Gastroesophageal sphincter (tissue), 4 donors: ENCODE measurements at places on chromosomes 6 and 20. TPM values are rescaled to one million over a fixed set of nuclear protein-coding genes. Genes with fewer than 3 reads are reported as not detected.

GRCh38 chr6:36025260-36025931, 955 bp upstream of the SLC26A8 start:
- ATAC-seq = no peak

- no peak for ATAC-seq
Observed at GRCh38 chr6:150269130-150269856, 99.5 kb upstream of the IYD start.

DNA sequence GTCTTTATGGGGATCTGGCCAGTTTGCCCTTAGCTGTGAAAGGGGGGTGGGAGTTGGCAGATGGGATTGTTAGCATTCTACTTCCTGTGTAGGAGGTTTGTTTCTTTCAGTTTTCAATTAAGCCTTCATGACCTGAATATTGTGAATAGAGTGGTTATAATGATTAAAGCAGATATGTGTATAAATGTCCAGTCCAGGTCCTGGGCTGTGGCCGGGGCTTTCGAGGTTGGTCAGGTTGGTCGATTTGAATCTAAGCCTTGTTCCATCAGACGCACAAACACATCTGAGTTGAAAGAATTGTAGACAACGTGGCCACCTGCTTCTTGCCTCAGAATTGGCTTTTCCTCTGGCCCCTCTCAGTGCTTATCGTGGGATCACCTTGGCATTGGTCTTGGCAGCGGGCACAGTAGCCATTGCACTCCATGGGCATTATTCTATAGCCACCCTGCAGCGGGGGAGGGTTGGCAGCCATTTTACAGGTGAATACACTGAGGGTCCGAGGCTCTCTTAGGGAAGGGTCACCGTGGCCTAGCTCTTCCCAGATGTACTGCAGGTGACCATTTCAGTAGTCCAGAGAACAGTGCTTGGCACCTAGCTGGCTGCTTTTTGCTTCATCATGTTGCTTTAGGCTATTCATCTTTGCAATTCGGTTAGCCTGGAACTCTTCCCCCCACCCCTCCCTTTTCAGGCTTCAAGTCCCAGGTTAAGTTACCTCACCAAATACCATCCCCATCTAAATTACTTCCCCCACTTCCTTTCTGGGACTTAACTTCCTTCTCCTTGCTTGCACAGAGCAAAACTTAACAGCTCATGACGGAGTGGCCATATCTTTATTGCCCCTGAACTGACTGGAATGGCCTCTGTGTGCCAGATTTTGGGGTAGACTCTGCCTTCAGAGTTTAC, 1.1 kb downstream of the RNF114 start:
- no peak for ATAC-seq

- ATAC-seq = no peak
Observed at GRCh38 chr6:100023798-100024197, 29.8 kb upstream of the MCHR2 start.

DNA sequence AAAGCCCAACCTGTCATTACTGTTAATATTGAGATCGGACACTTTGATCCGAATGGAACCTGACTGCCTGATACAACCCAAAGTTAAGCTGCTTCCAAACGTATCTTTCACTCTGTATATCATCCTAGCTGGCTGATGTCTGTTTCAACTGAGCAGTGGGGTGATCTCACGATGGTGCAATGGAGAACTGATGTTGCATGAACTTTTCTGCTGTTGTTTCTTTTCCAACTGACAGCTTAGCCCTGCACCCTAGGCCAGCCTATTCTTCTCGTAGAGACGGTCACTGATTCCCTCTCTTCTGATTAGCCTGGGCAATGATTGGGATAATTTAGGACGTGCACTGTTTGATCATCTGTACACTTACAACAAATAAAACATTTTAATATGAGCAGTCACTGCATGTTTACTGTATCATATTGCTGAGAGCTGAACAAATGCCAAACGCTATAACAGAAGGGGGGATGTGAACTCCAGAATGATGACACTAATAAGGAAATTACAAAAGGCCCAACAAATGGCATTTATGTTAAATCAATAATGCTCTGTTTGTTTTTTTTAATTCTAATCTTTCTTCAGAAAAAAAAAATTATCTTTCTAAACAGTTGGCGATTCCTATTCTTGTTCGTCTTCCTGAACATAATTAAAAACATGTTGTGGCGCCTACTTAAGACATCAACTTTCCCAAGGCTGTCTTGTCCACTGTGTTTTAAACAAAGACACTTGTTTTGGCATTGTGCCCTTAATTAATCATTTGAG, 184.8 kb downstream of the ZNF217 start:
- ATAC-seq = peak; percentile 66

- no peak for ATAC-seq
Observed at GRCh38 chr20:9322661-9323060, 191.7 kb upstream of the LAMP5 start.

DNA sequence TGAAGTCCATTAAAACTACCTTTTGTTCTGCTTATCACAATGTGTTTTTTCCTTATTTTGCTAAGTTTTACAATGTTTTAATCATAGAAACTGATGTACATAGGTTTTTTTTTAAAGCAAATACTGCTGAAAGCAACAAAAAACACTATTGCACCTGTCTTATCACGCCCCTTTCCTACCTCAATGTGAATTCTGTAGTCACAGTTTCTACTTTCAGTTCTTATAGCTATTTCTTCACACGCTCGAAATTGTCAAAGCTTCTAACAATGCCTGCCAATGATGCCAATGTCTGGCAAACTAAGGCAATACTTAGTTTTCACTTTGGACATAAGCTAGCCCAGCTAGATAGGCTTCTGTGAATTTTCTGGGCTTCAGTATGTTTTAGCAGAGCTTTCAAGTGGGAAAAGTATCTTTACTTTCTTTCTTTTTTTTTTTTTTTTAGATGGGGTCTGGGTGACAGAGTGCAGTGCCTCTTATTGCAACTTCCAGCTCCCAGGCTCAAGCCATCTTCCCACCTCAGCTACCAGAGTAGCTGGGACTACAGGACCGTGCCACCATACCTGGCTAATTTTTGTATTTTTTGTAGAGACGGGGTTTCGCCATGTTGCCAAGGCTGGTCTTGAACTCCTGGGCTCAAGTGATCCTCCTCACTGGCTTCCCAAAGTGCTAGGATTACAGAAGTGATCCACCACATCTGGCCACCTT, 85.5 kb upstream of the HTR1B start:
- ATAC-seq = no peak

DNA sequence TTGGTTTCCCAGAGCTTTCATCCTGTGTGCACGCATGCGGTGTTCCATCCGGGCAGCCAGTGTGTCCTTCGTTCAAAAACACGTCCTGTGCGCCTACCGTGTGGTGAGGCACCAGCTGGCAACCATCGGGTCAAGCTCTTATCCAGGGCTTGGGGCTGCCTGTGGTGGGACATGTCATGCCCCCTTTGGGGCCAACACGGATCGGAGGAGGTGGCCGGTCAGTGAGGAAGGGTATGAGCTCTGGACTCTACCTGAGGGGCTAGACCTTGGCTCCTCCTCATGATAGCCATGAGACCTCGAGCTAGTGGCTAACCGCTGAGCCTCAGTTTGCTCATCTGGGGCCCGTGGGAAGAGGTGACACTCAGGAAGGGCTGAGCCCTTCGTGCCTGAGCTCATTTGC, 158.5 kb upstream of the PMEPA1 start:
- no peak for ATAC-seq

DNA sequence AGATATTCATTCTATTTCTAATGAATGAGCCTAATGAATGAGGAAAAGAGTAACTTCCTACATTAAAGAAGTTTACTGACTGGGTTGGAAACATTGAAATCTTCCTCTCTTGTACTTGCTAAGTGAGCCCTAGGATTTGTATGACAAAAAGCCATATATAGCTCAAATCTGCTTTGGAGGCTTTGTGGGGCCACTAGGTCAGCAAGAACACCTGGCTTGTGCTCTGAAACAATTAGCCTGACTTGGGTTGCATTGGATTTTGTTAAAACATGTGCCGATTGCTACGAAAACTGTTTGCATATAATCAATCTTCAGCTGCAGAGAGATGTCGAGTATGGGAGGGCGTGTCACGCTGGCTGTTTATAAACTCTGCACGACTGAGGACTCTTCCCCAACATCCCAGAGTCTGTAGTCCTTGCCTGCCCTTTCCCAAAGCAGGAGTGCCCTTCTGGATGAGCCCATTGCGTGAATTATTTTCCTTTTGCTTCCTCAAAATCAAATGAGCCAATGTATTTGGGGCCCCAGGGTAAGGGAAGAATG, 684.8 kb downstream of the DHX35 start:
- no peak for ATAC-seq

DNA sequence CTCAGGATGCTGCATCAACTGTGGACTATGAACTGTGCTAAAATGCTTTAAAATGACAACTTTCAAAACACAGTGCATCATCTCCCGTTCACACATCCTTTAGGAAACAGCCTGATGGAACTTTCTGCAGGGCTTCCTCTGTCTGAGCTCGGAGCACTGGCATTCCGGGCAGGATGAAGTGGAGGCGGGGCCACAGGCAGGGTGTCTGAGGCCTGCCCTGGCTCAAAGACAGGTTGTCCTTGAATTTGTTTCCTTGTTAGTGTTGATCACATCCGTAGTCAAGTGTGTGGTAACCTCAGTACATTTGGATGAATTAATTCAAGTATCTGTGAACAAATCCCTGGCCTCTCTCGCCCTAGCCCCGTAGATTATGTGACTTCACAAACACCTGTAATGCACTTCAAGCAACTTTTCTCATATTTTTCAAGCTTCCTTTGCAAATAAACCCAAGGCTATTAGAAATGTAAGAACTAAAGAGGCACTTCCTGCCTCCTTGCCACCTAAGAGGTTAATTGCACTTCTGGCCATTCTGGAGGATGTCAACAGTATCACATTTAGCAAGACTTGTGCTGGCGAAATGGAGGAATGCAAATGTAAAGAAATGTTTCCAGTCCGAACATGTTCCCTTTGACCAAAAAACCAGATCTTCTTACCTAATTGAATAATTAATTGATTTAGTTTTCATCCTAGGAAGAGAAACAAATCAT, 3.1 kb downstream of the CD93 start:
- ATAC-seq = peak; percentile 38

- no peak for ATAC-seq
Observed at GRCh38 chr20:4776079-4776630, 54.4 kb downstream of the PRND start.

- no peak for ATAC-seq
Observed at GRCh38 chr6:26317503-26317902, 47.5 kb upstream of the BTN3A2 start.

GRCh38 chr6:145045582-145045981, 689.7 kb downstream of the EPM2A start:
- ATAC-seq = no peak

DNA sequence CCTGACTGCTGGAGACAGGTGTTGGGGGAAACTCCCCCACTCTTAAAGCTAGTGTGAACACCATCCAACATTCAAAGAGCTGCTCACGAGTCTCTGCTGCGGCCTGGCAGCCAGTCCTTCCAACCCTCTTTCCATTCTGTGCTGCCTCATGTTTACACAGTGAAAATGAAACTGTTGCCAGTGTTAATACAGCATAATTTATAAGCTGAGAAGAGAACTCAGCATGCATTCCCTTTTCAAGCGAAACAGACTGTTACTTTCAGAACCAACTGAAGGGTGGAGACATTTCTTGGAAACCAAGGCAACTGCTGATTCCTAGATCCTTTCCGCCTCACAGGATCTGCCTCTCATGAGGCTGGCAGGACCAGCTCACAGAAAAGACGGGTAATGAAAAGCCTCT, 533.8 kb upstream of the ID4 start:
- ATAC-seq = peak; percentile 43

GRCh38 chr6:17552861-17553260, 47.2 kb upstream of the FAM8A1 start:
- no peak for ATAC-seq

DNA sequence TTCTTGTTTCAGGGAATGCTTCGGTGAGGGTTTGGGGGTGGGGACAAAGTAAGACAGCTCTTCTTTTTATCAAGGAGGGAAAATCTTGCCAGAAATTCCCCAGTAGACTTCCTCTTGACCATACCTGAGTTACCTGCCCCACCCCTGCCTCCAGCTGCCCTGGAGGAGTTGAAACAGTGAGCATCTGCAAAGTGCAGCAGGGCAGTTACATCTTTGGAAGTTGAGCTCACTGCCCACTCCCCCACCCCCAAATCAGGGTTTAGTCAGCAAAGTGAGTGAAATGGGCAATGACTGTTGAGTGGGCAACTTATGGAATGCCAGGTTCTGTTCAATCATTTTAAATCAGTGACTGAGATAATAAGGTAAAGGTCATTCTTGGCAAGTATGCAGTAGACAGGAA, 98.8 kb downstream of the BANF2 start:
- ATAC-seq = no peak

WFDC9 gene
- total RNA-seq = not detected

PGC gene
- not detected for total RNA-seq

CAP2 gene
- total RNA-seq = 28.5 TPM

GCLC gene
- total RNA-seq = 84.3 TPM

FABP7 gene
- total RNA-seq = not detected

SLC25A27 gene
- 82.2 TPM for total RNA-seq

ADGRG6 gene
- total RNA-seq = 10.5 TPM

PACRG gene
- 7.0 TPM for total RNA-seq

PRRT1 gene
- 3.0 TPM for total RNA-seq

ANKRD6 gene
- 9.8 TPM for total RNA-seq
